Epithelial cell of esophagus (primary cell): ENCODE measurements at places on chromosomes 2 and 18.
A peak's percentile ranks its signal among the peaks of the same experiment; 100 is the strongest.

GRCh38 chr2:103739921-103740320 is 978.1 kb downstream of the TMEM182 start:
- no peak for DNase-seq

GRCh38 chr2:42446503-42447271 is 47.1 kb downstream of the KCNG3 start:
- DNase-seq = peak; percentile 30

DNA sequence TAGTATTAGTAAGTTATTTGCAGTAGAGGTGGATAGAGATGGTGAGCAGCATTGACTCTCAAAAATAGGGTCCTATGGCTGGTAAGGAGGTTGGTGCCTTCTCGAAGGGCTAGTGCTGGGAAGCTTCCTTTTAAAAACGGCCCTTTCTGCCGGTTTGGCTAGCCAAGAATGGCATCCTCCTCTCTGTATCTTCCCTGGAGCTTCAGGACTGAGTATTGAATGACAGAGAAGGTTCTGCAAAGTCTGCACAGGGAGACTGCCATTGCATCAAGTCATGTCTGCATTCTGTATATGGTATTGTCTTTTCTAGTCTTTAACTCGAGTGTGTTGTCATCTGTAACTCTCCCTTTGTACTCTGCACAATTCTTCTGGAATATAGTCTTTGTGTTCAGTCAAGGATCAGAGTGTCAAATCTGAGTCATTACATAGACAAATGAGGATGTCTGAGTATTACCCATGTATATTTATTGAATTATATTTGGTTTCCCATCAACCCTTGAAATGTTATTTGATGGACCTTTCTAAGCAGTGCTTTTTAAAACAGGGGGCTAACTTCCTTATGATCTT is 1.1 kb downstream of the LDLRAD4 start:
- DNase-seq = no peak

DNA sequence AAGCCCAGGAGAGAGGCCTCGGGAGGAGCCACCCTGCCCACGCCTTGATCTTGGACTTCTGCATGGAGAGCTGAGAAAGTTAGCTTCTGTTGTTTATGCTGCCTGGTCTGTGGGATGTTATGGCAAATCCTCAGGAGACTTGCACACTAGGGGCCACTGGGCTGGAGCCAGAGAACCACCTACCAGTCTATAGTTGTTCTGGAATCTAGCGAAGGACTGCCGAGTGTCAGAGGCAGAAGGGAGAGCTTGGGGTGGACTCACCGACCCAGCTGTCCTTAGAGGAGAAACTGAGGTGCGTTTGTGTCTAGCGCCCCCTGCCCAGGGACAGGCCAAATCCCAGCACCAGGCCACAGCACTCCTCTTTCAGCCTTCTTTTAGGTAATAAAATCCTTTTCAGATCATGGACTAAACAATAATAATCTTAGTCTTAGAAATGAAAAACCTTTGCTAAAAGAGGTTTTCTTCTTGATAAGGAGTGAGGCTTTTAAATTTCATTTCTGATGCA is 398.7 kb upstream of the SALL3 start:
- no peak for DNase-seq

GRCh38 chr18:2324459-2324858 is 246.8 kb downstream of the METTL4 start:
- DNase-seq = no peak

- peak; percentile 66 for DNase-seq
These were observed 66.2 kb downstream of the TRAPPC8 start for GRCh38 chr18:31876707-31877106.

- peak; percentile 33 for DNase-seq
These were observed 151.2 kb downstream of the ANTXR1 start for GRCh38 chr2:69164061-69164778.

DNA sequence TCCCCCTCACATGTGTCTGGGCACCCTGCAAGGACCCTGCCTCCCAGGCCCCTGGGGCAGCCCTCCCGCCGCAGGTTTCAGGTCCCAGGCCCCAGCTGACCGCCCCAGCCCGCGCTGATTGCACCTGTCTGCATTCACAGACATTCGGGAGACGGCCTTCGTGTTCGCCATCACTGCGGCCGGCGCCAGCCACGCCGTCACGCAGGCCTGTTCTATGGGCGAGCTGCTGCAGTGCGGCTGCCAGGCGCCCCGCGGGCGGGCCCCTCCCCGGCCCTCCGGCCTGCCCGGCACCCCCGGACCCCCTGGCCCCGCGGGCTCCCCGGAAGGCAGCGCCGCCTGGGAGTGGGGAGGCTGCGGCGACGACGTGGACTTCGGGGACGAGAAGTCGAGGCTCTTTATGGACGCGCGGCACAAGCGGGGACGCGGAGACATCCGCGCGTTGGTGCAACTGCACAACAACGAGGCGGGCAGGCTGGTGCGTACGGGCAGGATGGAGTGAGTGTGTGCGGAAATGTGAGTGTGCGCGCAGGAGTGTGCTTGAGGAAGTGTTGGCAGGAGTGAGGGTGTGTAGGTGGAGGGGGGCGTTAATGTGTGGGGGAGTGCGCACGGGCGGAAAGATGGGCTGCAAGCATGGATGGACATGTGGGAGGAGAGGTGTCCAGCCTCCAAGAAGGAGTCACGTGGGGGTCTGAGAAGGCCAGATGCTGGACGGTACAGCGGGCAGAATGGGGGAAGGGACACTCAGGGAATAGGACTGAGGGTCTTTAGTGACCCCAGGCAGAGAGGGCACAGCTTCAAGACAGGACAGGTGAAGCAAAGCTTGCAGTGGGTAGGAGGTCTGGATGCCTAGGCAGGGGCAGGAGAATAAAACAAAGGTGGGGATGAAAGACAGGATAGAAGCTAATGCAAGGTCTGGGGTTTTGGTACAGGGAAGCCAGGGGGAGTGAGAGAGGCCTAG is 9.0 kb upstream of the WNT10A start:
- no peak for DNase-seq

DNA sequence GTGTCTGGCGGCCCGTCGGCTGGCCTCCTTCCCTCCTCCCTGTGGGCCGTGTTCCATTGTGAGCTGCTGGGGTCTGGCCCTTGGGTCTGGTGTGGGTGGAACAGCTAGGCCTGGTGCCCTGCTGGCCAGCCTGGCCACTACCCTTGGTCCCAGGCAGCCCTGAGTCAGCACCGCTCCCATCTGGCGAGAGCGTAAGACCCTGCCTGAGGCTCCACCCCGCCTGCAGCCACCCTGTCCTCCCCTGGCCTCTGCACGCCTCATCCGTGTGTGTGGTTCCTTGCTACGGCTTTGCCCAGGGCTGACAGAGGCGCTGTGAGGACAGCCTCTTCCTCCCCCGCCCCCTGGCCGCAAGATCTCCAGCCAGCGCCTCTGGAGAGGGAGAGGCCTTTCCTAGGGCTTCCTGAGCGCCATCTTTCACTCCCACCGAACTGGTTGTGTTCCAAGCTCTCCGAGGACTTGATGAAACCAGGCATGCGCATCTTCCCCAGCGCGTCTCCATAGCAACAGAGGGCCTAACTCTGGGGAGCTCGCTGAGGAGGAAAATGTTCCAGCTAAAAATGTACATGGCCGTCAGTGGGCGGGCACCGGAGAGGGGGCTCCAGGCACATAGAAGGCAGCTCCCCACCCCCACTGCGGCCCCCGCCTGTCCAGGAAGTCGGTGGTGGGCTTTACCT is 83.0 kb downstream of the STPG4 start:
- no peak for DNase-seq

GRCh38 chr18:74081966-74082741 is 65.5 kb downstream of the FBXO15 start:
- peak; percentile 66 for DNase-seq

- no peak for DNase-seq
These were observed 1341.3 kb upstream of the LRRTM1 start for GRCh38 chr2:81645745-81646301.

- DNase-seq = no peak
These were observed 8.3 kb downstream of the EFR3B start for GRCh38 chr2:25050128-25050527.

DNA sequence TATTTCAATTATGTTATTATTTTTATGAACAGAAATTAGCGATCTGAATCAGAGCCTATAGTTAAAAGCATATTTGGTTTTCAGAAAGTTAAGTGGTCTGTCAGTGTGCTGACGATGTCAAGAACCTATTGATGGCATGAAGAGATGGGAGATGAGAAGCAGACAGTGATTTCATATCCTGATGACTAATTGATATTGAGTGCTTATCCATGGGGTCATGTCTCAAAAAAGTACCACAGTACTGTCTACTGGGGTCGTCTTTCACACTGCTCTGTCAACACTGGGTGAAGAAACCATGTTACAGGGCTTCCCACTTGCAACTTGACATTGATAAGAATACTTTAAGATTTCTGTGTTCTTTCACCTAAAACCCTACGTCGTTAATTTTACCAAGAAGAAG is 297.1 kb downstream of the AFF3 start:
- no peak for DNase-seq

GRCh38 chr2:176082824-176083751 is 674 bp downstream of the EVX2 start:
- no peak for DNase-seq

DNA sequence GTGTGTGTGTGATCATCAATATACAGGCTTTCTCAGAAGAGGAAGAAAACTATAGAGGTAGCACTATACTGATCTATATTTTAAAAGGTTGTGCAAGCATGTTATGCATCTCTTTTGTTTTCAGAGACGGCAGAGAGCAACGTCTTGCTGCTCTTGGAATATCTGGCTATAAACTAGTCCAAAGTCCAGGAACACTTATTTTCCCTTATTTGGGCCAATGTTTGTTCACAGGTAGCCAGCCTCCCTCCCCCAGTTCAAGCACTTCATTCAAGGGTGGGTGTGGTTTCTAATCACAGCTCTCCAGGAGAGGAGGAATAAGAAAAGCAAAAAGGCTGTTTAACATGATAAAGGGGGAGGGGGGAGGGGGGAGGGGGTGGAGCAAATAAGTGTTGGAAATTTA is 4.2 kb downstream of the FZD5 start:
- no peak for DNase-seq

DNA sequence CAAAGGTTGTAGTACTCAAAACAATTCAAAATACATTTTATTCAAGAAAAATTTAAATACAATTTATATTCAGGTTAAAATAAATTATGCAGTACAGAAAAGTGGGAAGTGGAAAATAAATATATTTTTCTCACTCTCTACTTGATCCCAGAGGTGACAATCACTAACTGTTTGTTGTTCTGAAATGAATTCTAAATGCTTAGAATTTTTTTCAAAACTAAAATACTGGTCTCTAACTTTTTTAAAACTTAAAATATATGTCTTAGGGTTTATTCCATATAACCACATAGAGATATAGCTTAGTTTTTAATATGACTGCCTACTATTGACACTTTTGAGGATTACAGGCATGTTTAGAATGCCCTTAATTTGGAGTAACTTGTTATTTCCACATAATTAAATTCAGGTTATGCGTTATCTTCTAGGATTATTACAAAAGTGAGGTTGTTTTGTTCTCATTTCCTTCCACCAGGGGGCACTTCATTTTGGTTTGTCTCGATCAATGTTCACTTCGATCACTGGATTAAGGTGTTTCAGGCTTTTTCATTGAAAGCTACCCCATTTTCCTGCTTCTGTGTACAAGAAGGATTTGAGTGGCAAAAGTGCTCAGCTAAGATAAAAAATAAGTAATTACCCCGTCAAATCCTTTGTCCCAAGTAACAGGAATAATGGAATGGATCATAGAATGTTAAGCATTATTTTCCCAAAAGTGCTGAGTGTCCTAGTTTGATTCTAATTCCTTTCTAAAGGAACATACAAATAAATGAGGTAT is 27.1 kb upstream of the TFPI start:
- peak; percentile 55 for DNase-seq

GRCh38 chr2:240397542-240397916 is 37.9 kb upstream of the GPC1 start:
- DNase-seq = no peak

DNA sequence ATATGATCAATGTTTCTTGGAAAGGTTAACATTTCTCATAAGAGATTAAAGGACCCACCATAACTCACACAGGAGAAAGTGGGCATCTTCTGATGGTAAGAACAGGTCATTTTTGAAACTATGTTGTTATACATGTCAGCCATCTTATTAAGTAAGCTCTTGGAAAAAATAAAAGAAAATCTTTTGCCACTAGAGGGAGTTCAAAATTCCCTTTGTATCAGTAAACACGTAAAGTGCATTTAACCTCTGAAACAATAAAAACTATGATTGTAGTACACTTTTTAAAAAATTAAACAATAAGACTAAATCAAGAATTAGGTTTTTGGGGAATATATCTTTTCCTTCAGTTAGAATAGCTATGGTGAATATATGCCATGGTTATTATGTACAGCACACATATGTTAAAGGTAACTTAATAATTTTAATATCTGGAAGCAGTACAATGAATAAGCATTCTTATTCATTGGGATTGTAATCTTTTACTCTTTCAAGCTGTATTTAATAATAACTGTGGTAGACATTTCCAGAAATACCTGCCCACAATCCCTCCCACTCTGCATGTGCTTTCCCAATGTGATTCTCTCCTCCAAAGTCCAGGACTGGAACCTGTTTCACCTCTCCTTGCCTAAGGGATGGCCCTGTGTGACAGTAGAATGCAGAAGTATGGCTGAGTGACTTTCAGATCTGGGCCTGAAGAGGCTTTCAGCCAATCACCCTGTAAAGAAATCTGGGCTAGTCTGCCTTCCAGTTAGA is 64.2 kb downstream of the RBMS1 start:
- peak; percentile 71 for DNase-seq

- DNase-seq = no peak
These were observed 455.3 kb downstream of the MEIS1 start for GRCh38 chr2:66890166-66890742.

GRCh38 chr2:215903203-215903602 is 110.1 kb downstream of the MREG start:
- peak; percentile 50 for DNase-seq

DNA sequence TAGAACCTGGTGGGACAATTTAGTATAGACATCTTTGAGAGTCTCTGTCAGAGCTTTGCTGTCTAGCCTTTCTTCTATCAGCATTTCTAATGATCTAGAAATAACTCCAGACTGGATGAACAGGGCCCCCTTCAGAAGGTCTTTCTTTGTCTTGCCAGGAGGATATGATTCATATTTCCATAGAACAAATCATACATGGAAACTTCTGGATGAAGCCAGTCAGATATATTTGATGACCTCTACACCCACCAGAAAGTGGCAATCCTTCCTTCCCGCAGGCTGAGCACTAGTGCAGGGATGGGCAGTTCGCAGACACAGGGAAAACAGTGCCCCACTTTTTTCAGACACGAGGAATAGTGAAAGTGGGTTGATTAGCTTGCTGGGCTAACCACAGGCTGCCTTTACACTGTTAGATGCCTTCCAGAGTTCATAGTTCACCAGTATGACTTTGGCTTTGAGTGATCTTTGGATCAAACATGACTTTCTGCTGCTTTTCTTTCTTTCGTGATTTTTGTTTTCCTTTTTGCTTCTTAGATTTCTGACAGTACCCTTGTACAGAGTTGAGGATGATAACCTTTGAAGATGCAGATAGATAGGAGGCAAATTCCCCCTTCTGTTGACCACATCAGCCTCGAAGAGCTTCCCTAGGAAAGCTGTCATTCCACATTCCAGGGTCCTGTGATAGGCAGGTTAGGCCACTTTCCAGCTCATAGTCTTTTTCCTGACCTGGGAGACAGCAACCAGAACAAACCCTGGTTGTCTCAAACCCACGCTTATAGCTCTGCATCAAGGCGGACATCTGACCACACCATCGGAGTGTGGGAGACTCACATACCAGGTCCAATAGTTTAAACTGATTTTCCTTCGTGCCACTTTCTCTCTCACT is 237.0 kb downstream of the ZNF407 start:
- peak; percentile 48 for DNase-seq

- DNase-seq = no peak
These were observed 5.4 kb upstream of the CNDP1 start for GRCh38 chr18:74528913-74529312.
